Stimulated activated CD8-positive, alpha-beta memory T cell treated with anti-CD3 and anti-CD28 coated beads, Interleukin-4, amount 100 ng/mL, for 1 hour (primary cell): ENCODE measurements at places on chromosomes 2 and 18.

GRCh38 chr2:239629926-239630617 lies 229.3 kb upstream of the HDAC4 start:
- DNase-seq: no peak

- DNase-seq: no peak
Measured at GRCh38 chr18:64929036-64929435, 780.1 kb upstream of the LINC00305 start.

GRCh38 chr2:19347619-19348562 lies 10.5 kb downstream of the OSR1 start:
- peak; percentile 88 for DNase-seq

DNA sequence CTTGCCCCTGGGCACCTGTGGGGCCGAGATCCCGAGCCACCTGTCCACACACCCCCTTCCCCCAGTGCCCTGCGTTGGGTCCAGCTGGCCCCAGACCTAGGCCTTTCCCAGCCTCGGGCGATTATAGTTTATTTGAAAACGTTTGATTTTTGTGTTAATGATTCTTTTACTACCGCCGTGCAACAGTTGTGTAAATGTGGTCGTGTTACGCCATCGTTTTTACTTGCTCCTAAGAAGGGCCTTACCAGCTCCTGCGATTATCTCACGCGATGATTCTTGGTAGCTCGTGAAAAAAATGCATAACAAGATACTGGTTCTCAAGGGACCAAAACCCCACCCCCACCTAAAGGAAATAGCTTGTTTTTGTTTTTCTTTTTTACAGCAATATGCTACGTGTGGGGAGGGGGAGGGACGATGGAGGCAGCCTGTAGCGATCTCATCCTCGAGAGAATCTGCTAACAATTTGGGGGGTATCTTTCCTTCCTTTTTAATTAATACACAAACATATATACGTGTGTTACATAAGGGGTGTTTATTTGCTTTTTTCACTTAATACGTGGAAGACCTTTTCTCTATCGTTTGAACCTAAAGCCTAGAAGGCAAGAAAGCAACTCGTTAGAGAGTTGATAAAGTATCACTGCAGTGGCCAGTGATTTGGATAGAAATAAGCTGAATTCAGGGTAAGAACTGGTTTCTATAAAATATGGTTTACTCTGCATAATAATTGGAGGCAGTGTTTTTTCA lies 1.0 kb downstream of the ZDBF2 start:
- DNase-seq: no peak

- DNase-seq: no peak
Measured at GRCh38 chr2:224584111-224584784, 915 bp downstream of the CUL3 start.

DNA sequence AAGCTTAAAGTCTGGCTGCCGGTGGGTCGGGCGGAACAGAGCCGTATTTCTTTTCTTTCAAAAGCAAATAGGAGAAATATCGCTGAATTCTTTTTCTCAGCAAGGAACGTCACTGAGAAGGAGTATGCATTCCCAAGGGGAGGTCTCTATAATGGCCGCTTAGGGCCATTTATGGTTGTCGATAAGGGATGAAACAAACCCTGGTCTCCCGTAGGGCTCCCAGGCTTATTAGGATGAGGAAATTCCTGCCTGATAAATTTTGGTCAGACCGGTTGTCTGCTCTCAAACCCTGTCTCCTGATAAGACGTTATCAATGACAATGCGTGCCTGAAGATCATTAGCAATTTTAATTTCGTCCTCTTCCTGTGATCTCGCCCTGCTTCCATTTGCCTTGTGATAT lies 227.7 kb upstream of the ZEB2 start:
- no peak for DNase-seq

DNA sequence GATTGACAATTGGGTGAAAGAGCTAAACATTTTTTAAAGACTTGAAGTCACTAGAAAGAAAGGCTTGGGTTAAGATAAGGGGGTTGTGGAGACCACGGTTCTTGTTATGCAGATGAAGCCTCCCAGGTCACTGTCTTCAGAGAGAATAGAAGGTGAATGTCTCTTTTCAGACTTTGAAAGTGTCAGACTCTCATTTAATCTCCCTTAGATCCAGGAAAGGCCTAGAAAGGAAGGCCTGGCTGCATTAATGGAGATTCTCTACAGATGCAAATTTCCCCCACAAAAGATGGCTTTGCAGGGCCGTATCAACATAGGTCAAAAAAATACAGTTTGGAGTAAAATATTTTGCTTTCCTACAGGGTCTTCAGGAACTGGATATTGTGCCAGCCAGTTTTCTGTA lies 193.9 kb downstream of the RTP5 start:
- no peak for DNase-seq

DNA sequence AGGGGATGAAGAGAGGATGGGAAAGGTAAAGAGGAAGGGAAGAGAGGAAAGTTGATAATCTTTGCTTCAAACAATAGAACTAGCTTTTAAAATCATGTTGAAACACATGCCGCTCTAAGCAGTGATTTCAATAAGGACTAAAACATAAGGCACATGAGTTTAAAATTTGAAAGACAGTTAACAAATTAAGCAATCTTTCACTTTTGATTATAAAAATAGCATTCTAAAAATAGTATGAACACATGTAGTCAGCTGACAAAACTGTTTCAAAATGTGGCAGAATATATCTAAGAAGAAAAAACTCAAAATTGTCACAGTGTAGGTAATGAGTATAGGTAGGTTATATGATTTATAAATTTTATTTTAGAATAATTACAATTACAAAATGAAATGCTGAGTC lies 25.3 kb downstream of the PSME4 start:
- no peak for DNase-seq

DNA sequence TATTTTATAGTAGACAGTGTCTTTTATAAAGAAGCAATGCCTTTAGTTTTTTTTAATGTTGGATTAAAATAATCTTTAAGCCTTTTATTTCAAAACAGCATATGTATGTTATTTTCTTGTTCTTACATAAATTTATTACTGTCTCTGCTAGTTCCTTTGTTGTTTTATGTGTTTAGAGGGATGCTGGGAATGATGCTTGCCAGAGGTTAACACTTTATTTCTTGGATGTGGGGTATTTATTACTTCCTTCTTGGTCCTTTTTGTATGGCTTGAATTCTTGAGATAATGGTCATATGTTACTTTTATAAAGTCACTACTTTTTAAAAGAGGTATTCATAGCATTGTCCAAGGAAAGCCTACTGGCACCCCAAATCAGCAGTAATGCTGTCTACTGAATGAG lies 63.1 kb downstream of the ANKRD12 start:
- DNase-seq: no peak

GRCh38 chr2:102335871-102336366 lies 19.7 kb upstream of the IL18R1 start:
- DNase-seq: no peak

DNA sequence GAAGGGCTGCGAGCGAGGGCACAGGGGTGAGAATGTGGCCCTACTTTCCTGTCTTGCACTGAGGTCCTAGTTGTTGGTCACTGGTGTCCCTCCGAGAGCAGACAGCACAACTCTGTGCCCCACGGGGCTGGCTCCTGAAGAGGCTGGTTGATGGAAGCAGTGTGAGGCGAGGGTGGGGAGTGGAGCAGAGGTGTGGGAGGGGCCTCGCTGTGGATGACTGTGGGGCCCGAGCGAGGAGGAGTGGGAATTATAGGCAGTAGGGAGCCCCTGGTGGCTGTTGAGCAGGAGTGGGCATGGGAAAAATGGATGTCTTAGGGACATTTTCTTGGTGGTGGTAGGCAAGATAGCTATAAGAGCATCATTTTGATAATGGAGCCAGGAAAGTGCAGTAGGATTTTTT lies 660.5 kb upstream of the HS6ST1 start:
- DNase-seq: no peak

- DNase-seq: no peak
Measured at GRCh38 chr2:148926981-148927401, 52.0 kb downstream of the KIF5C start.

DNA sequence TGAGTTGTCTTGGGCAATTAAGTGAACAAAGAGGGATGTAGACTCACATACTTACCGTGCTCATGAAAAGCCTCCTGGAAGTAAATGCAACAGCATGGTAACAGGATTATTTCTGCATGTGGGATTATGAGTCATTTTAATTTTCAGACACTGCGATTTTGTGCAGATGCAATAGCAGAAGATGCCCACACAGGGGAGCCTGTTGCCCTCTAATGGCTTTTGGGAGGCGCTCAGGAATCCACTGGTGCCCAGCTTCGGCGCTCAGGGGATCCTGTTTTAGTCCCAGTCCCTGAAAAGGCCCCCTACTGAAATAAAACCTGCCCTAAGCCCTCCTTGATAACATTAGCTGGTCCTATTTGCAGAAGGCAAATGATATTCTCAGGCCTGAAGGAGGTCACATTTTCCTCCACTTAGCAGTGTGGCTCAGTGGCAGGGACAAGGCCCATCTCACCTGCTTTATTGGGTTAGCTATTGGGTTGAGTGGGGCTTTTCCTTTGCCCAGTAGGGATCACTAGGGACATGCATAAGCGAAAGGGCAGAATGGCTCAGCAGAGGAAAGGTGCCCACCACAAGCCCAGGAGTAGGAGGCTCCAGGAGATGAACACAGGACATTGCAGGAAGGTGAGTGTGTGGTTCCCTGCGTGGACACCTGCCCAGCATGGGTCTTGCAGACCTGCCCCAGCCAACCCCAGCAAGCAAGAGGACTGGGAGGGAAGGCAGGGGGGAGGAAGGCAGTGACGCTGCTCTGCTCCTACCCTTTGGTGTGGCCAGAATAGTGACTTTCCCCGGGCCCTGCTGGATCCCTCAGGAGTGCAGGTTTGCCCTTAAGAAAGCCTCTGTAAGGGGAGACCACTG lies 26.5 kb upstream of the KCNS3 start:
- DNase-seq: no peak

GRCh38 chr2:60552078-60552850 lies 1.2 kb downstream of the BCL11A start:
- no peak for DNase-seq

GRCh38 chr2:128270672-128271596 lies 47.7 kb downstream of the HS6ST1 start:
- no peak for DNase-seq

DNA sequence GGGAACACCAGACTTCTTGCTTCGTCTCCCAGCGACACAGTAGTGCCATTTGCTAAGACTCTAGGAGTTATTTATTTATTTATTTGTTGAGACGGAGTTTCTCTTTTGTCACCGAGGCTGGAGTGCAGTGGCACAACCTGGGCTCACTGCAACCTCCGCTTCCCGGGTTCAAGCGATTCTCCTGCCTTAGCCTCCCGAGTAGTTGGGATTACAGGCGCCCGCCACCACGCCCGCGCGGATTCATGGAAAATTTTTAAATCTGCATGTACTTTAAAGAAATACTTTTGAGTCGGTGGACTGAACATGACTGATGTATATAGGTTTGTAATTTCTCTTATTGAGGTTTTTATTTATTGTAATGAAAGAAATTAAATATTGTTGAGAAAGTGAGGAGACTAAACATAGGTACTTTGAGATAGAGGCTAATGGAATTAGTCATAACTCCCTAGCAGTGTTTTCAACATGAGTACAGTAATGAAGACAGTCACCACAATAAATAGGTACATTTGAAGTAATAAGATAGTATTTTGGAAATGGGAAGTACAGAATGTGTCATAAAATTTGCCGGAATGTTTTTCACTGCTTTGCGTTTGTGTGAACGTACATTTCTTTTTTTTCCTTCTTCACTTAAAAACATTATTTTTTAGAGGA lies 983 bp downstream of the MTX2 start:
- DNase-seq: no peak
